ENCODE measurements at places on chromosomes 11 and 22.

- DNase-seq, result no peak
These were observed 24.2 kb upstream of the JAM3 start for GRCh38 chr11:134044514-134045284.

DNA sequence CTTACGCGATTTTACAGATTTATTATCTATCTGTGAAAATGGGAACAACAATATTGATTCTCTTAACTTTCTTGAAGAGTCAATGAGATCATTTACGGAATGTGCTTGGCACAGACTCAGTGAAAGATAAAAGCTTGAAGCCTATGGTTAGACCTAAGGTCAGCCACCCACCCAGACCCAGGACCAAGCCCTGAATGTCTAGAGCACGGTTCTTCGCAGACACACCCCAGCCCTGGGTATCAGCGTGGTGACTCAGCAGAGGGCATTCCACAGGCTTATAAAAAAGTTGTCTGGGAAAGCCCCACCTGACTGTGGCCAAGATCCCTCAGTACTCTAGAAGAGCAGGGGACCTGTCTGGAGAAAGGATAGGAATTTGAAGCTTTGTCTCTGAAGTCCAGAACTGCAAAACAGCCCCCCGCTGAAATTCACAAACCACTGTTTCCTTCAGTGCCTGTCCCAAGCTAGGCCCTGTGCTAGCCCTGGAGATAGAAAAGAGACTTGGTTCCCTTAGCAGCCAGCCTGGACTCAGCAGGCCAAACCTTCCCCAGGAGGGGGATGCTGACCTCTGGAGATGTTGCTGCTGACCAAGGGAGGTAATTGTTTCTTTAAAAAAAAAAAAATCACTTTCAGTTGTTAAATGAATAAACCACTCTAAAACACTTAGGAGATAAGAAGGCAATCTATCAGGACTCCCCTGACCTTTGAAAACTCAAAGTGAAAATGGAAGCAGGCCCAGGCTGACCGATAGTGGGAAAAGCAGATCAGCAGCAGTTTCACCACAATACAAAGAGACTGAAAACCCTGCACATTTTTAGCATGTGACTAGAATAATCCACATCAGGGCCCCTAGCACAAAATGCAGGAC lies 114.0 kb downstream of the ABTB2 start:
- DNase-seq, result peak; percentile 45

DNA sequence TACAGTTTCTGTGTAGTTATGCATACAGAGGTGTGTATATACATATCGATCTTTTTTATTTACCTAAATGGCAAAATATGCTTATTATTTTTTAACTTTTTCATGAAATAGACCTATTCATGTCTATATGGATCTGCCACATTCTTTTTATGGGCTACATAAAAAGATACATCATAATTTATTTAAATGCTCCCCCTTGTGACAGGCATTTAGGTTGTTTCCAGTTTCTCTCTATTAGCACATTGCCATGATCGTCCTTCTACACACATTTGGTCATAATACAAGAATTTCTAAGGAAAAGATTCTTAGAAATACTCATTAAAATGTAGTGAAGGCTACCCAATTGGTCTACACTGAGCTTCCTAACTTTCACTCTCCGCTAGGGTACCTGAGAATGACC lies 1067.4 kb downstream of the OPCML start:
- DNase-seq, result no peak

- no peak for DNase-seq
These were observed 22.9 kb upstream of the FGF3 start for GRCh38 chr11:69841859-69842698.

DNA sequence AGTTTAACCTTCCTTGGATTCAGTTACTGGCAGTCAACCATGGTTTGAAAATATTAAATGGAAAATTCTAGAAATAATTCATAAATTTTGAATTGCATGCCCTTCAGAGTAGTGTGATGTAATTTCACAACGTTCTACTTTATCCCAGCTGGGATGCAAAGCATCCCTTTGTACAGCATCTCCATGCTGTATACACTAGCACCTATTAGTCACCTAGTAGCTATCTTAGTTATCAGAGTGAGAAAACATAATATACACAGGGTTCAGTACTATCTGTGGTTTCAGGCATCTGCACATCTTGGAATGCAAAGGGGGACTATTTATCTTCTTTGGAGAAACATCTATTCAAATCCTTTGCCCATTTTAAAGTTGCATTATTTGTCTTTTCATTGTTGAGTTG lies 30.8 kb downstream of the CBL start:
- peak; percentile 73 for DNase-seq

GRCh38 chr22:44645531-44645930 lies 56.5 kb upstream of the PRR5 start:
- no peak for DNase-seq

- DNase-seq, result no peak
These were observed 46.0 kb upstream of the HIPK3 start for GRCh38 chr11:33211153-33211552.

GRCh38 chr22:17910561-17911311 lies 113.6 kb downstream of the MICAL3 start:
- peak; percentile 82 for DNase-seq

- peak; percentile 69 for DNase-seq
These were observed 133.7 kb upstream of the FIBIN start for GRCh38 chr11:26860091-26860780.

- DNase-seq, result no peak
These were observed 1.9 kb upstream of the SSH3 start for GRCh38 chr11:67301313-67301921.

DNA sequence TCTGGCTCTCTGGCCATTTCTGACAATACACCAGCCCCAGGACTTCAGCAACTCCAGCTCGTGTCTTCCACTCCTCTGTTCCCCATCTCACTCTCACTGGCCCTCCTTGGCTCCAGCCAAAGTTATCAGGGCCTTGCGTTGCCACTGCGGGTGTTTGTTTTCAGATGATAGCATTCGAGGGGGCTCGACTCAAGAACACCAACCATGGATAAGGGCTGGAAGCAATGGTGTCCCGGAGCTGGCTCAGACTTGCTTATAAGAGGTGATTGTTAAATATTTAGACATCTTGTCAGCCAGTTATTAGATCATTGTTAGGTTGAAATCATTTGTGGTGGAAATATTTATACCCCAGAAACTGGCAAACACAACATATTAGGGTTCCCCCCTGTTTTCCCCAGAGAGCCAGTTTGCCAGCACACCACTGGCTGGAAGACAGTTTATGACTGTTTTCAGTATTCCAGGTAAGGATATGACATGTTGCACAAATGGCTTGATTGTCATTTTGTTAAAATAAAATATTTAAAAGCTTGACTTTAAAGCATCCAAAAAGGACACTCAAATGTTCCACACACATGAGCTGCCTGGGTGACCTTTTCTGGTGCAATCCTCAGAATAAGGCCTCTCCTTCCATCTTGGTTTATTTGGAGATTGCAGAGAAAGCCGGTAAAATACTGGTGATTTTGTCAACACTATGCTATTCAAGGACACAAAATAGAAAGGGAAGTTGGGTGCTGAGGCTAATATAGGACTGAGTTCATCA lies 98.3 kb downstream of the FBXO7 start:
- no peak for DNase-seq

Data from fibroblast of skin of right quadriceps (primary cell).